ENCODE measurements at places on chromosomes 5 and 9.

DNA sequence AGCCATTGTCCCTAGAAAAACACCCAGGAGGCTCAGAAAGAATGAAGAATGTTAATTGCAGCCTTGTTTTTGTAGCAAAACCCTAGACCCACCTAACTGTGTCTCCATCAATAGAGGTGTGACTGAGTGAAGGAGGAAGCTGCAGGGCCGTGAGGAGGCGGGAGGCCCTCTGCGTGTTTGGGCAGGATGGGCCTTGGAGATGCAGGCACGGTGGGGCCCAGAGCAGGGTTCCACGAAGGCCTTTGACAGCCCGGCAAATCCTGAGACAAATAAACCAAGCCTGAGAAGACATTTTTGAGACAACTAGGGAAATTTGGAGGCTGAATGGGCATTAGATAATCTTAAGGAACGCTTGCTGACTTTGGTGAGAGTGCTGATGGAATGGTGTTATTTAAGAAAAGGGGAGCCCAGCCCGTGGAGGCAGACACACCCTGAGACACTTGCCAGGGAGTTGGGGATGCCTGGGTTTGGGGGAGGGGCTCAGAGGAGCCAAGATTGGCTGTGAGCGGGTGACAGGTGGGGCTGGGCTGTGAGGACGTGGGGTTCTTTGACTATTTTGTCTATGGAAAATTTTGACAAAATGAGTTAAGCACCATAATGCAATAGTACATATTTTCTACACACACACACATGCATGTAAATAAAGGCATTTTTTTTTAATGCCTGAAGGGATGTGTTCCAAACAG, 48.8 kb downstream of the BARX1 start:
- no peak for DNase-seq

DNA sequence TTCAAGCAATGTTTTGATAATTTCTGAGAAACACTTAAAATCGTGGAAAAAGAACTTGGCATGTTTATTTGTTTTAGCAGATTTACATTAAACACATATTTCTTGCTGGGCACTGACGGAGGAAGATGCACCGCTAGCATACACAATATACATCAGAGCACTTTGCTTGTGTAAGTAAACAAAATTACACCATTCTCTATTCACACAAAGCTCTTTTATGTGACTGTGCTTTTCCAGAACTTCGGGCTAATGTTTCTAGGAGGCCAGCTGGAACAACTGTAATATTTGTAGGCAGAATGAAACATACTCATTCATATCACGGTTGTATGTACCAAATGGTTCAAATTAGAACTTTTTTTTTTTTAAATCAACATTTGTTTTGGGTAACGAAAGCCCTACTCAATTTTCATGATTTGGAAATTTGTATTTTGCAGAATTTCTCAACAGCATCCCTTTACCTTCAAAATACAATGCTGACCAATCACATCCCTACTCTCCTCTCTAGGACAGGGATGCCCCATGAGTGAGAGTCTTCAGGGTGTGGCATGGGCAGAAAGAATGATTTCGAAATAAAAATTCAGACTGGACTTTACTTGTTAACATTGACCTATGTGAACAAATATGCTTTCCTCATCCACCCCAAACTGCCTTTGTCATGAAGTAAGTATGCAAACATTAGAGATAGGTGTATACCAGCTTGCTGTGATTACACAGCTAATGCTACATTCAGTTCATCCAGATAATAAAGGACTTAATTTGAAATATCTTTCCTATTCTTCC, 425.1 kb downstream of the BNC2 start:
- no peak for DNase-seq

DNA sequence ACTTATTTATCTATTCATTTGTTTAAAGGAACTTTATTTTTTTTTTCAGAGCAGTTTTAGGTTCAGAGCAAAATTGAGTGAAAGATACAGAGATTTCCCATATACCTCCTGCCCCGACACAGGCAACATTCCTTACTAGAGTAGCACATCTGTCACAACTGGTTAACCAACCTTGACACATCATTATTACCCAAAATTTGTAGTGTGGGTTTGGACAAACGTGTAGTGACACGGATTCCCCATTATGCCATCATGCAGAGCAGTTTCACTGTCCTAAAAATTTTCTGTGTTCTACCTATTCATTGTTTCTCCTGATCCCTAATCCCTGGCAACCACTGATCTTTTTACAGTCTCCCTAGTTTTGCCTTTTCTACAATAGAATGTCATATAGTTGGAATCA, 57.3 kb upstream of the LHFPL2 start:
- no peak for DNase-seq

DNA sequence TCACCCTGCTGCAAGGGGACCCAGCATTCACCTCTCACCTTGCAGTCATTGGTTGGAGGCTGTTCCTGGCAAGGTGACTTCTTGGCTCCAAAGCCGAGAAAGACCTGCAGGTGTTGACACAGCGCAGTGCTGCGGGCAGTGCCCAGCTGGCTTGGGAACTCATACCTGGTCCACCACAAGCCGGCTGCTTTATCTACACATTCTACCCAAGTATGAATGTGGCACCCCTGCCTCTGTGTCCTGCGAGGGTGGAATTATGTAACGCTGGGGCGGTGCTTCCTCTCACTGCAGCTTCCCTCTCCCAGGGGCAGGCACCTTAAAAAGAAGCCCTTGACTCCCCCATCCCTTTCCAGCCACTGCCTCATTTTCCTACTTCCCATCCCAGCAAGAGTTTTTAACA, 2.5 kb upstream of the ZMYND19 start:
- DNase-seq, result no peak

- DNase-seq, result no peak
These were observed 111.1 kb upstream of the LMX1B start for GRCh38 chr9:126502417-126503332.

GRCh38 chr5:35246900-35247647, 16.8 kb upstream of the PRLR start:
- DNase-seq, result no peak

DNA sequence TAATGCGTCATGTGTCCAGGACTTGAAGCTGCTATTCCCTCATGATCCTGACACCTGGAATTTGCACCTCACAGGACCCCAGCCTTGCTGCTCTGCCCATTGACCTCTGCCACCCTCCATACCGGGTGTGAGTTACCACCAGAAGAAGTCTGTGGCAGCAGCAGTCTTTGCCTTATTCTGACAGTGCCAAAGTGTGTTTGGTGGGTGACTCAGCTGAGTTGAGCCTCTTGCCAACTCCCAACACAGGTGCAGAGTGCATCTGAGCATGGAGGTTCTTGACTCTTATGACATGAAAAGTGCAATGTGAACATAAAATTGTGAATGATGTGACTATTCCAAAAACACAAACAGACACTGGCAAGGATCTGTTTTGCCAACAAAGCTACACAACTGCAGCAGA, 1166.5 kb upstream of the CDH18 start:
- no peak for DNase-seq

GRCh38 chr5:131272724-131273123, 8.9 kb downstream of the CDC42SE2 start:
- no peak for DNase-seq

- no peak for DNase-seq
These were observed 3.0 kb downstream of the GOLM1 start for GRCh38 chr9:86096386-86096785.

DNA sequence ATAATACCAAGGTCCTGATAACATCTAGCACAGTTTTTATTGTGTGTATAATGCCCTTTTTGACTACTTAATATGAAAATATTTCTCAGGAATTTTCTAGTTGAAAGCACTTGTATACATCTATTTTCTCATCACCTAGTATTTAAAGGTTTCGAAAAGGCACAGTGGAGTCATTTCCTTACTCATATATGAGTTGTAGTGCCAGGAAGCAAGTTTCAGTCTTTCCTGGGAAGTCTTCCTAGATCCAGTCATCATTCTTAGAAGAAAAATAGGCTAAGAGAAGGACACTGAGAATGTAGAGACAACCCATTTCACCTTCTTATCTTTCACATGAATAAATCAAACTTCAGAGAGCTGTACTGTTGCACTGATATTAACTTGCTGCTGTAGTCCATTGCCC, 70.2 kb downstream of the SLC25A46 start:
- no peak for DNase-seq

DNA sequence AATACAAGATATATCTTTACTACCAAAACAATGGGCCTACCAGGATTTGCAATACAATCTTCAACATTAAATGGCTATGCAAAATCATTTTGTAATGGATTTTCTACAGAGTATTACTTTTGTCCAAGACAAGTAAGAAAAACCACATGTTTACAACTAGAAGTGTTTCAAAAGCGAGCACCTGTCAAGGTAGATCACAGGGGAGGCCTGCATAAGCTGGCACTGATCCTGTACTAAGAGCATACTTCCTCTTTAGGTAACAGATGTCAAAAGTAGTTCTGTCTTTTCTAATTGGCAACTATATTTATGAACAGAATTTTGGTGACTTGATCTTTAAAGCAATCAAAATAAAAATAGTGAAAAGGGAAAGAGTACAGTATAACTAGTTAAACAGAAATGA, 249.0 kb downstream of the MLLT3 start:
- DNase-seq, result no peak

GRCh38 chr5:166127766-166128570, 2163.5 kb upstream of the WWC1 start:
- no peak for DNase-seq

DNA sequence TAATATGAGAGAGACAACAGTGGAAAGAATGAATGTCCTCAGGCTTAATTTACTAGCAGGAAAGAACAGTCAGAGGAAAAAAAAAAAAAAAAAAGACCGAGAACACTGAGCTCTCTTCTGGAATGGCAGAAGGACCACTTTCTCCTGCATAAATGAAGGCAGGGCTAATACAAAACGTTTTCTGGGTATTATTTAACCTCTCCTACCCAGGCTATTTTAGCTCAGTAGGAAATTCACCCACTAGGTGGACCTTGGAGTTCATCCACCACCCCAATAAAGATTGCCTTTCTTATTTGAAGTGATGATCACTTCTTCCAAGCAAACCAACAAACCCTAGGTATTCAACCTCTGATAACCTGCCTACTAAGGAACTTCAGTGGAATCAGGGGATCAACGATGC, 3.7 kb downstream of the GLIS3 start:
- no peak for DNase-seq

GRCh38 chr5:83586874-83587776, 115.6 kb downstream of the VCAN start:
- no peak for DNase-seq

DNA sequence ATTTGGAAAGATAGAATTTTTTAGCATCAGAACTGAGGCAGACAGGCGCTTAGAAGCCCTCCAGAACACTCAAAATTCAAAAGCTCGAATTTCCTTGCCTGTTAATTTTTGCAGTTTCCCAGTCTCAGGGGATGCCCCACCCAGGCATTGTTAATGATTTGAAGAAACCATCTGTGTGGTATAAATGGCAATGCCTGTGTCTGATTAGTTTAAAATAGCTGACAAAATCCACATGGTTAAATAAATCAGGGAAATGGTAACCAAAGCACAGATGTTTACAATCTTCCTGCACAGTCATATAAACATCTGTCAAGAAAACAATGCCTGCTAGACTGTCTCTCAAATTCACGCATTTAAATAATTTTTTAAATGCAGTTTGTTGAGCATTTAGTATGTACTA, 185.2 kb upstream of the RGMB start:
- DNase-seq, result no peak

All from activated T-helper 1 cell treated with Interleukin-2 at 50 U/mL for 16 hours (primary cell).